SK-MEL-5 (cell line): ENCODE measurements at places on chromosomes 2 and 18.

DNA sequence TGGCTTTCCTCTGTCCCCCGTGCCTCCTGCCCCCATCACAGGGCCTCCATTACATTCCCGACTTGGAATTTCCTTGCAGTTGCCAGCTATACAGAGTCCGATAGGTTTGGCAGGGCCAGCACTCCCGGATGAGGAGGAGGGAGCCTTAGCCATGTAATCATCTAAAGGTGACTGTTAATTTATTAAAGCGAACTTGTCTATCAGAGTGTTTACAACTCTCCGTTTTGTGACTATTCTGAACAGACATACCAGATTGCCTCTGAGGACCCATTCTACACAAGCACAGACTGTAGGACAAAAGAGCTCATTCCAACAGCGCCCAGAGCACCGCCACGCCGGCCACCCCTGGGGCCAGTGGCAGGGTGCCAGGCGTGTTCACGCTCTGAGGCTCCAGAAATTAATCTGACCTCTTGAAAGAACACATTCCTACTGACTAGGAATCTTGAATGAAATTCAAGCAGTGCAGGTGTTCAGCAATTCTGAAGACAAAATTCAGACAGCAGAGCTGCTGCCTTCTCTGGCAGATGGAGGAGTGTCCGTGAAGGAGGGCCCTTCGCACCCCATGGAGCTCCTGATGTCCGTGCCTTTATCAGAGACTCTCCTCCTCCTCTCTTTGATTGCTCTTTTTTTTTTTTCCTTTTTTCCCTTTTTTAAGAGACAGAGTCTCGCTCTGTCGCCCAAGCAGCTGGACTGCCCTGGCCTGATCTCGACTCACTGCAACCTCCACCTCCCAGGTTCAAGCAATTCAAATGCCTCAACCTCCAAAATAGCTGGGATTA is 58.1 kb upstream of the RALBP1 start:
- DNase-seq: no peak

- peak; percentile 32 for DNase-seq
Measured at GRCh38 chr2:42987112-42987922, 194.9 kb upstream of the HAAO start.

GRCh38 chr18:9666548-9666947 is 41.6 kb upstream of the RAB31 start:
- DNase-seq: no peak

GRCh38 chr2:64214281-64215115 is 70.3 kb upstream of the PELI1 start:
- peak; percentile 89 for DNase-seq

DNA sequence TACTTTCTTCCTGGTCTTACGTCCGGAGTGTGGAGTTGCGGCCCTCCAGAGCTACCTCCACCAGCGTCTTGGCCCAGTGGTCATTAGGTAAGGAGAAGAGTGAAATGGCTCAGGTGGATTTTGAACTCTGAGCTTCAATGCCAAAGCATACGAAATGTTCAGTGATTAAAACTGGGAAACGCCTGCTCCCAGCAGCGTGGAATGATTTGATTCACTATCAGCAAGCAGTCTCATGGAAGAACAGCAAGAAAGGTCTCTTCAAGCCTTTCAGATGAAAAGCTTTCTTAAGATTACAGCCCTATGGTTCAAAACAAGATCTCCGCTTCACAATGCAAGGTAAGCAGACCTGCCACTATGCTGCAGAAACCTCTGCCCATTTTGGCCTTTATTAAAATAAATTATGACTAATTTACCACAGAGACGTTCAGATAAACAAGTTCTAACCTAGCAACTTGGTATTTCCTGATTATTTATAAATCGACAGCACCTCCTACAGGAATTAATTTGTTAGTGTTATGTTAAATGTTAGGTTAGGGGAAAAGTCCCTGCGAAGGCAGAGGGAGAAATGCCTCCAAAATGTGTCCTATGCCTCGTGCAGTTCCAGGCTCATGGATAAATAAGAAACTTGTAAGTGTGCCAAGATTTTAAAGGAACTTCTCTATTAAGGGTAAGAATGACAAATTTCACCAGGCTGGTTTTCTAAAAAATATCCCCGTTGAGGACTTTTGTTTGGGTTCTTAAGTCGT is 10.1 kb downstream of the SP9 start:
- DNase-seq: peak; percentile 68

- no peak for DNase-seq
Measured at GRCh38 chr2:241091201-241091600, 10.9 kb downstream of the MTERF4 start.

- DNase-seq: no peak
Measured at GRCh38 chr2:204486805-204487204, 58.5 kb upstream of the PARD3B start.

DNA sequence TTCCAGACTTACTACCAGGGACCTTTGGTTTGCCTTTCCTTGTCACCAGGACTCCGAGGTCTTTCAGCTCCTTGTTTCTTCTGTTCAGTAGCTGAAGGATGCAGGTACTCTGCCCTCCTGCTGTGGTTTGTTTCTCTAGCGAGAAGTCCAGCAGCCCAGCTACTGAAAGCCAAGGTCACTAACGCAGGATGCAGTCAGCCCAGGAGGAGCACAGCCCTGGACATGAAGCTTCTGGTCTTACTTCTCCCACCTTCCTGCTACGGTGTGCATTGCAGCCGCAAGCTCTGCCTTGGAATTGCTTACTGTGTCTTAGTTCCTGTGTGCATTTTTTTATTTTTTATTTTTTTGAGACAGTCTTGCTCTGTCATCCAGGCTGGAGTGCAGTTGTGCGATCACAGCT is 62.4 kb downstream of the DGKD start:
- no peak for DNase-seq

GRCh38 chr2:160472839-160473251 is 20.8 kb downstream of the RBMS1 start:
- DNase-seq: peak; percentile 52
